ENCODE measurements at places on chromosomes 3 and 15.
A peak's percentile ranks its signal among the peaks of the same experiment; 100 is the strongest.

GRCh38 chr3:123562547-123562946 lies 22.3 kb downstream of the HACD2 start:
- DNase-seq = no peak

GRCh38 chr15:29749365-29750086 lies 72.7 kb downstream of the TJP1 start:
- no peak for DNase-seq

DNA sequence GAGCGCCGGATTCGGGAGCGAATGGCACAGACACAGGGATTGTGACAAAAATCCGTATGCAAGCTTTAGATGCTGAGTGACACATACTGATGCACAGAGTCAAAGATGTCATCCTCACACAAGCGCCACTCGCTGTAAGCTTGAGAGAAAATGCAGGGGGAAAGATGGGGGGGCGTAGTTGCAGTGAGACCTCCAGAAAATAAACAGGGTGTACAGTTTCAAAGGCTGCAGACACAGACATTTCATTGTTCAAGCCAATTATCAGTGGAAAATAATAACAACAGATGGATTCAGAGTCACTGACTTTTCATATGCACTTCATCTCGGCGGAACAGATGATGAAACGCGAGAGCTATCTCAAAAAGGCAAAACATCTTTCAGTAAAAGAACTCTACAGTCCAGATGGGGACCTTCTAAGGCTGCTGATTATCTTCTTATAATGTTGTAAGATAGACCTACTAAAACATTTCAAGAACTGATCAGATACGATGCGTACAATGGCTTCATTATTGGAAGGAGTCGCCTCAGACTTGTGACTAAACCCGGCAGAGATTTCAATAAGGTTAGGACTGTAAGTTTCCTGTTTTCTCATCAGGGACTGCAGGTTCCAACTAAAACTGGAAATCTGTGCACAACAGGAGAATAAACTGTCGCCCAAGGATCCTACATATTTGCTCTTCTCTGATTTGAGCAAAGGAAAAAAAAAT lies 275.4 kb downstream of the FOXP1 start:
- DNase-seq = no peak

- no peak for DNase-seq
Measured at GRCh38 chr15:83278191-83278590, 6.3 kb downstream of the BNC1 start.

- DNase-seq = peak; percentile 95
Measured at GRCh38 chr3:196179380-196180308, 31.6 kb downstream of the ZDHHC19 start.
